Activated CD4-positive, alpha-beta T cell treated with anti-CD3 and anti-CD28 coated beads for 24 hours (primary cell): ENCODE measurements at places on chromosomes 3 and 15.

GRCh38 chr3:105907777-105908176, 39.0 kb upstream of the CBLB start:
- DNase-seq = no peak

- DNase-seq = no peak
Observed at GRCh38 chr3:71117572-71118247, 465.8 kb downstream of the FOXP1 start.

GRCh38 chr15:51649659-51650521, 27.3 kb upstream of the DMXL2 start:
- peak; percentile 9 for DNase-seq

DNA sequence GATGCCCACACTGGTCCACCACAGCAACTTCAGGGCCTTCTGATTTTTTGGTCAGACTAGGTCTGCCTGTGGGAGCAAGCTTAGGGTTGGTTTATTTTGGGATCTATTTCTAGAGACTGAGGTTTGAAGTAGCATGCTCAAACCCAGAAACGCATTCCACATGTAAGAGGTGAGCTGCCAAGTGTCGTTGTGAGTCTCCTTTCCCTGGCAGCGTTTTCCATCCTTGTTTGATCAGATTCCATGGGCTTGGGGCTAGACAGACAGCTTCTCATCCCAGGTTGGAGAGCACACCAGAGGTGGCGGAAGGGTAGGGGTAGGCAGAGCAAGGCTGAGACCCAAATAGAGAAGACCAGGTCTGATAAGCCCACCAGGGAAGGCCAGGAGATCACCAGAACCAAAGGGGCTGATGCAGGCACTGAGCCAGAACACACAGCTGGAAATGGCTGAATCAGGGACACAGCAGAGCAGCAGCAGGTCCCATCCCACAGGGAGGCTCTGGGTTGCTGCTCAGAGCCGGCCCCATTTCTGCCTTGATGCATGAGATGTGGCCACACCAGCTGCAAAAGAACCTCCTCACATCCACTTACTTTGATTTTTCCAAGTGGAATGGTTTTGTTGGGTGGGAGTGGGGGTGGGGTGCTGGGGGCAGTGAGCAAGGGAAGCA, 186.8 kb downstream of the THSD4 start:
- DNase-seq = no peak

- no peak for DNase-seq
Observed at GRCh38 chr3:76300746-76301145, 515.4 kb upstream of the ZNF717 start.

DNA sequence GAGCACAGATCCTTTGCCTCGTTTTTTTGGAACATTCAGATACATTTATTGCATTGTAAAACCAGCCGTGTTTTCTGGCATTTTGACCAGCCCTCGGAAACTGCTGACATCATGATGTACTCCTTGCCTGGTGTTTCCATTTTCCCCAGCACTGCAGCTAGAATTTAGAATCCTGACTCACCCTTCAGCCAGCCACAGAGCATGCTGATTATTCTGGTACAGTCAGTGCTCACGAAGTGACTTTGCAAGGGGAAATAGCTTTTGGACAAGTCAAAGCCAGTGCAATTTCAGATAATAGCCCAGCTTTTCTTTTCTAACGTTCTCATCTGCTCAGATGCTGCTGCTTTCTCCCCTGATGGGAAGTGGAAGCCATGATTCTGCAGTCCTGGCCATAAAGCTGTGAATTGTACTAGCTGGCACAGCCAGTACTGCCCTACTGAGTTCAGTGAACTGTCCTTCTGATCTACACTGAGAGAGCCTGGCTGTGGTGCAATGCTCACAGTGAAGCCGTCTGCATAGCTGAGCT, 12.1 kb upstream of the CNBP start:
- DNase-seq = no peak

DNA sequence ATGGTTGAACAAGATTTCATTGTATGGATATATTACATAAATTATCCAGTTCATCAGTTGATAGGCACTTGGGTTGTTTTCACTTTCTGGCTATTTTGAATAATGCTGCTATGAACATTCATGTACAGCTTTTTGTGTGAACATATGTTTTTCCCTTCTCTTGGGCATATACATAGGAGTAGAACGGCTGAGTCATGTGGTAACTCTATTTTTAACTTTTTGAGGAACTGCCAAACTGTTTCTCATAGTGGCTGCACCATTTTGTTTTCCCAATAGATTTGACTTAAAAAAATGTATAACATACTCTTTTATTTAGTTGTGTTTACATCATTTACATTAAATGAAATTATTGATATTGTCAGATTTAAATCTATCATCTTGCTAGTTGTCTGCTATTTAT, 28.8 kb upstream of the RFX7 start:
- DNase-seq = no peak

DNA sequence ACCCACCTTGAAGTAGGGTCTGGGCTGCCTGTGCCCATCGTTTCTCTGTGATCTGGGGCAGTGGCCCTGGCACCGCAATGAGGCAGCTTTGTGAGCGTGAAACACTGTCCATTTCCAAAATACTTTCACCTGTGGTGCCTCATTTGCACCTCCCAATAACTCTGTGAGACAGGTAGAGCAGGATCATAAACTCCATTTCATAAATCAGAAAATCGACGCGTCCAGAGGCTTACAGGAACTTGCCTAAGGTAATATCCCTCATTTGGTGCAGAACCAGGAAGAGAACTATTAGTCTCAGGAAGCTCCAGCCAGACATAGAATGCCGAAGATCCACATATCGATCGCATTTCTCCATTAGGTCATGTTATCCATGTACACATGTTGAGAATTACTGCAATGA, 38.2 kb upstream of the SEMA4B start:
- no peak for DNase-seq

GRCh38 chr3:46676601-46677410, 16.7 kb downstream of the ALS2CL start:
- no peak for DNase-seq

DNA sequence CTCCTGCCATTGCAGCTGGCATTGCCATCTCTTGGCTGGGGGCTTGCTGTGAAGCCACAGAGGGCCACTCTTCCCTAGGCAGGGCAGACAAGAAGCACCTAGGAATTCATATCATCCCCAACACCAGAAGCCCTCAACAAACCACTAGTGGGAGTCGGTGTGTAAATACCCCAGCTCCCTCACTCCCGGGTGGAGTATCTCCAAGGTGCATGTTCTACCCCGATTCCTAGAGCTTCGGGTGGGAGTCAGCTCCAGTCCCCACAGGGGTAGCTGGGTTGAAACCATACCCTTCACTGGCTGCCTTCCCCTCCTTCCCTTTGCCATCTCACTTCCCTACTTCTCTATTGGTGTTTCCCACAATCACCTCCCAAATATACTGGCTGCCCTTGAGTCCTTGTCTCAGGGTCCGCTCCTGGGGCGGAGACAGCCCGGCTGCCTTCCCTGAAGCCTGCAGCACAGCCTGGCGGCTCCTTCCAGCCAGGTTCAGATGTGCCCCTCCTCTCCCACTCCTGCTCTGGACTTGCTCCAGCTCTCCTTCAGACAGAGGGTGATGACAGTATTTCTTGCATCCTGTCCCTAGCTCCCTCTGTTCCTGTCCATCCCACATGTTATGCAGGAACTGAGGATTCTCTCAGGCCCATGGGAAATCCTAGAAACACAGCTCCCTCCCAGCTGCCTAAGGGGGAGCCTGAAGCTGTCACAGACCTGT, 33.3 kb downstream of the FAM3D start:
- no peak for DNase-seq

DNA sequence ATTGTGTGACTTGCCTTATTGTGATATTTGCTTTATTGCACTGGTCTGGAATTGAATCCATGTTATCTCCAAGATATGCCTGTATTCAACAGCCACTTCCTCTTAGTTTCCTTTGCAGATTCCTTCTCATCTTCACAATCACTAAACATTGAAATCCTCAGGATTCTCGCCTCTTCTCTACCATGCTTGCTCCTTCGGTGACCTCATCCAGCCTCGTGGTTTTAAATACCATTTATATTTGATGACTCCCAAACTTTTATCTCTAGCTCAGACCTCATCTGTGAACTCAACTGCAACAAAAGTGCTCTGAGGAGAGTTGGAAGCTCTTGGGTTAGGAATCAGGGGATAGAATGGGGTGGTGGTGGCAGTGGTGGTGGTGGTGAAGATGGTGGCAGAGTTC, 19.9 kb downstream of the POLR2M start:
- no peak for DNase-seq

GRCh38 chr3:49135499-49135898, 2.6 kb upstream of the LAMB2 start:
- DNase-seq = no peak

- DNase-seq = no peak
Observed at GRCh38 chr3:160260587-160261270, 35.5 kb downstream of the C3orf80 start.

DNA sequence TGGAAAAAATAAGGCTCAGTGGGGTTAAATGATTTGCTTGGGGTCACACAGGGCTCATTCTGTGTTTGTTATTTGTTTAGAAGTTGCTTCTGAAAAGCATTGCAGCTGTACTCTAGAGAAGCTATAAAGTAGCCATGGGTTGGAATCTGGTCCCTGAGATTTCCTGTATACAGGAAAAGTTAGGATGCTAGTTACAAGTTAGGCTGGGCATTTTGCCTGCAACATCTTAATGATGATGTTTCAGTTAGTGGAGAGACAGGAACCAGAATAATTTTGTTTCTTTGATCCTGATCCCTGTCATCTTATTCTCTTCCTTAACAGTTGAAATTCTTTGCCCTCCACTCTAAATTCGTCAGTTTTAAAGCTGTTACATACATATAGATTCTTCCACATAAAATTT, 445.3 kb downstream of the OTOL1 start:
- DNase-seq = no peak

GRCh38 chr3:130933801-130934345, 40.0 kb downstream of the ATP2C1 start:
- DNase-seq = no peak

DNA sequence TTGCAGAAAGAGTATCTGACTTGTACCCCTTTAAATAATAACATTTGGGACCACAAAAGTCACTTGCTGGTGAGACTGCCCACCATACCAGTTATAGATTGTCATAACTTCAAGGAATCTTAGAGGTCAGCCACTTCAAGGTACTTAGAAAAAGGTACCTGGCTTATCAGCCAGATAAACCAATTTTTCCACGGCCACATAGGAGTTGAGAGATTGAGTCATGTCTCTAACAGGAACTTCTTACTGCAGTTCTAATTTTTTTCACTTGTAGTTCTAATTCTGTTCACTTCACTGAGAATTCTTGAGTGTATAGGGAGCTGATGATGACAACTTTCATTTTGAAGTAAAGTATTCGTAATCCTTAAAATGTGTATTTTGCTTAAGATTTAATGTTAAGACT, 317.1 kb upstream of the CBLB start:
- DNase-seq = no peak

GRCh38 chr15:91302588-91303439, 202.8 kb downstream of the SV2B start:
- DNase-seq = no peak

GRCh38 chr3:37808656-37809055, 53.0 kb upstream of the CTDSPL start:
- DNase-seq = no peak

DNA sequence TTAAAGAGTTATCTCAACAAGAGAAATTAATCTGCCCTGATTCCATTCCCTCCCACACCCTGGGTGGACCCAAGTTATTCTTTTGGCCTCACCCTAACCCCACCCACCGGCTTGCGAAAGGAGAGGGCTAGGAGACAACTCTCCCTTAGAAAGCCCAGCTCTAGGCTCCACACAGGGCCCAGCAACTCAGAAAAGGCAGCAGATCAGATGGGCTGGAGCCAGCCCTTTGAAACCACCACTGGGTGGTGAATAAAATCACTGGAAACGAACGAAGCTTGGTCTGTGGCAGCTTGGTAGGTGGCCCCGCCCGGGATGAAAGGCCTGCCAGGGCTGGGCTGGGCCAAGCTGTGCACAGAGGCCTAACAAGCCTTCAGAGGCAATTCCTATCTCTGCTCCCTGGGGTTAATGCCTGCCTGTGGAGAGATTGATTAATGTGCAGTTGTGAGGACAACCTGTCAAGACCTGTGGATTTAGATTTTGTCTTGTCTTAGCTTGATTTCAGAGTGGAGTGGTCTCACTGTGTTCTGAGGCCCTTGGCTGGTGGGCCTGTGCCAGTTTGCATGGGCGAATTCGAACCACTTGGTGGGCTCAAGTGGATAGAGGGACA, 38.8 kb downstream of the BHLHE40 start:
- no peak for DNase-seq

DNA sequence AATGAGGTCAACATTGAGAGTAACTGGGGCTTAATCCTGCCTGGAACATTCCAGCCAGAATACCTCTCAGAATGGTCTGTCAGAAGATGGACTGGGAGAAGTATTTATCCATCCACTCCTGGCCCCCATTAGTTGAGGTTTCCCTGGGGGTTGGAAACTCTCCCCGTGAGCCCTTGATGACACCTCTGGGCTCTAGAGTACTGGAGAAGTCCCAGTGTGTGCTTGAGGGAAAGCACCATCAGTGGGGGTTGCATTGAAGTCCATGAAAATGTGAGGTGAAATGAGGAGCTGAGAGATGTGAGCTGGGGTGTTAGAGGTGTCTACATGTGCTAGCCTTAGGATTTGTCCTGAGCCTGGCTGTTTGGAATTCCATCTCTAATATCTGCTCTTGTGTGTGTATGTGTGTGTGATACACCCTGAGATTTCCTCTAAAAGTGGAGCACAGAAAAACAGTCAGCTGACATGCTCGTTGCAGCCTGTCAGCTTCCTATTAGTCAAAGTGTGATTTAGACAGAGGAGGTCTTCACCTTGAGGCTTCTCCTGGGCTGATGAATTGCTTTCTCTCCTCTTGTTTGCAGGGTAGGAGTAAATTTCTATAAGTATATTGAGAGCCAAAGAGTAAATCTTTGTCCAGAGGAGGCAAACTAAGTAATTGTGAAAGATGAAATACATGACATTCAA, 67.6 kb downstream of the NR1D2 start:
- DNase-seq = no peak

- DNase-seq = no peak
Observed at GRCh38 chr15:66294157-66294931, 976 bp downstream of the DIS3L start.

DNA sequence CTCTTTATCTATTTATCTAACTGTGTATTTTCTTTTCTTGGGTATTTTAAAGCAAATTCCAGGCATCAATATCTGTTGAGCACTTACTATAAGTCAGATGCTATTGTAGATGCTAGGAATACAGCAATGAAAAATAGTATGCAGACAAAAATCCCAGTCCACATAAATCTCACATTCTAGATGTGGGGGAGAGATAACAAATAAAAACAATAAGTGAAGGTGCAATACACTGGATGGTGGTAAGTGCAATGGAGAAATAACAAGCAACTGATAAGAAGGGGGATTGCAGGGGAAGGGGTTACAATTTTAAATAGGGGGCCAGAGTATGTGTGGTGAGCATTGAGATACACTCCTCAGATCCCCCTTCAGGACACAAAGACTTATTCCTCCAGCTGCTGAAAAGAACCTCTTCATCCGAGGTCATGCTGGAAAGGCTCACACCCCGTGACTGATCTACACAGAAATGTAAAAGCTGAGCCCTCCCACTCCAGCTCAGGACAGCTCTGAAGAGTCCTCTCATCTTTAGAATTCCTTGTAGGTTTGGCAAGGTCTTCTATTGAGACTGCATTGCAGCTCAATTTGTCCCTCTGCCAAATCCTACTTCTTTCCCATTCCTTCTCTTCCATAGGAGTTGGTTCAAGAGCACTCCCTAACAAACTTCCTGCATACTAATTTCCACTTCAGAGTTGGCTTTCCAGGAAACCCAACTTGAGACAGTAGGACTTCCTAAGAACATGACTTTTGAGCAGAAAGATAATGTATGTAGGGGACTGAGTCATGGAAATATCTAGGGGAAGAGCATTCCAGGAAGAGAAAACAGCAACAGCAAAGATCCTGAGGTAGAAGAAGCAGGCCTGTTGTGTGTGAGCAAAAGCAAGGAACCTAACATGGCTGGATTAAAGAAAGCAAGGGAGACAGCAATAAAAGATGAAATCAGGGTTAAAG, 8.1 kb upstream of the SCG3 start:
- DNase-seq = no peak
